ENCODE measurements at places on chromosomes 4 and X.

DNA sequence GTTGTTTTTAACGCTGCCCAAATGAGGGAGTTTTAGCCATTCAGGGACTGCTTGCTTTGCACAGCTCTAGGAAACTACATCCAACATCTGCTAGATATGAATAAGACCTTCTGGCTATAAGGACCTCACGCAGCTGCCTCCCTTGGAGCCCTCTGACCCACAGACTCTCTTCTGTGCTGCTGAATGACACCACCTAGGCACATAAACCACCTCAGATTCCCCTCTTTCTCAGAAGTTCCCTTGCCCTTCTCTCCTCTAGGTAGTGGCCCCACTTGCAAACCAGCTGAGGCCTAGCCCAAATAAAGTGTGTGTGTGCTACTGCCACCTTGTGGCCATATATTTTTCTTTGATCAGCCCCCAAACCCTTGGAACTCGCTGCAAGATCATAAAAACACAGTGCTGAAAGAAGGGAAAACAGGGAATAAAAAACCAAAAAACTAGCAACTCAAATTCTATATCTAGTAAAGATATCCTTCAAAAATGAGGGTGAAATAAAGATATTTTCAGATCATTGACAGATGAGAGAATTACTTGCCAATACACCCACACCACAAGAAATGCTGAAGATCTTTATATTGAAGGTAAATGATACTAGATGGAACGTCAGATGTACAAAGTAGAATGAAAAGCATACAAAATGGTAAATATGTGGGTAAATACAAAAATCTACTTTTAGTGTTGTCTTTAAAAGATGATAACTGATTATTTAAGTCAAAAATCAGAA lies 265.9 kb downstream of the ADAMTS3 start:
- peak; percentile 5 for DNase-seq

DNA sequence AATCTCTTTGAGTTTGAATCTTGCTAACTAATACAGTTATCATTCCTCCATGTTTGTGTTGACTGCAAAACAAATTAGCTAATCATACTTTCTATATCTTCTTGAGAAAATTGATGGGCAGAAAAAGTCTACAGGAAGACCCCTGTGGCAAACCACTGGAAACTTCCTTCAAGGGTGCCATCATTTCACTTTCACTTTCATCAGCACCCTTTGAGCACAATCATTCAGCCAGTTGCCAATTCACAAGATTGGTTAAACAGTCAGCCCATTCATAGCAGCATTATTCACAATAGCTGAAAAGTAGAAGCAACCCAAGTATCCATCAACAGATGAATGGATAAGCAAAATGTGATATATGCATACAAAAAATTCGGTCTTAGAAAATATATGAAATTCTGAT lies 101.5 kb downstream of the CCDC160 start:
- DNase-seq, result no peak

DNA sequence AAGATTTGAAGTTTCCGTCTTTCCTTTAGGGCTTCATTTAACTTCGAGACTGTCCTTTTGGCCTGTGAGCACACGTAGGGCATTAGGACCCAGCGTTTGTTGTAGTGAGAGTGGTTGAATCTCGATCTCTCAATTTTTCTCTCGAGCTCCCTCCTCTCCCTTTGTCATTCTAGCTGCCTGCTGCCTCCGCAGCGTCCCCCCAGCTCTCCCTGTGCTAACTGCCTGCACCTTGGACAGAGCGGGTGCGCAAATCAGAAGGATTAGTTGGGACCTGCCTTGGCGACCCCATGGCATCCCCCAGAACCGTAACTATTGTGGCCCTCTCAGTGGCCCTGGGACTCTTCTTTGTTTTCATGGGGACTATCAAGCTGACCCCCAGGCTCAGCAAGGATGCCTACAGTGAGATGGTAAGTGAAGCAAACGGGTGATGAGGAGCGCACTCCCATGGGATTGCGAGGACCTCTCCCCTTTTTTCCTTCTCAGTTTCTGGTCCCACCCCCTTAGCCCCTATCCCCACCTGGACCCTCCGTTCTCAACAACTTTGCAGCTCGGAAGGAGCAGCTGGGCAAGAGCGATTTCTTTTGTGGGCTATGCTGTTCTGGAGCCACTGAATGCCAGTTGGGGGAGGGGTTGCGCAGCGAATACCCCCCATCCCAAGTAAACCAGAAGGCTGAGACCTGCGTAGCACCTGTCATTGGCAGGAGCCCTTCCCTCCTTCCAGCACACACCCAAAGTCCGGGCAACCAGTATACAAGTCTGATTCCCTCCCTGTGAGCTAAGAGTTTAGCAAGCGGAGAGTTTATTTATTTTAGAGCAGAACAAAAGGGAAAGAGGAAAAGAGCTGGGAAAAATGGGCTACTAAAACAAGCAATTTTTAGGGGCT lies at the start of gene TMEM35A:
Gene TMEM35A (plus strand): TSS at position 164 of the 883 bp plus-strand sequence. CDS start 124 bp downstream, at position 288.
- DNase-seq, result no peak

DNA sequence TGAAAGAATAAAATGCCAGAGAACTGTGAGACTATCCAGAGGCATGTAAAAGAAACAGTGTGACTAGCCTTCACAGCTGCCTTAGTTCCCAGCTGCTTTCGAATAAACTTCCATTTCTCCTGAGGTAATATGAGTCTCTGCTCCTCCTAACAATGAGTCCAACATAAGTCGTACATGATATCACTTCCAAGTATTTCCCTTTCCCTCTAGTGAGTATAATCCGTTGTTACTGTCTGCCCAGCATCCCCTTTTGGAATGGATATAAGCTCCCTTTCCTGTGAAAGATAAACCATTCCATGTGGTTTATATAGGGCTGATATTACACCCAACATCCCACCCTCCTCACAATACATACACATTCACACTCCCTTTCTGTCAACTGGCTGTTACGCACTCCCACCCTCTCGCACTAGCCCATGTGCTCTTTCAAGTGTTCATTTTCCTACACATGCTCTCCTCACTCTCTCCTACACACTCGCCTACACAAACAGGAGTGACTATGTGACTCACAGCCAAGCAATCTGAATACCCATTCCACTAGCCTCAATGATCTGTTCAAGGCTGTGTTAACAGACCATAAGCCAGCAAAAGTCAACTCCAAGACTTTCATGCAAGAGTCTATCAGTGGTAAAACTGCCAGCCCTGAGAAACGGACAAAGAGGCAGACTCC lies 5.0 kb downstream of the NAF1 start:
- DNase-seq, result no peak

- no peak for DNase-seq
Observed at GRCh38 chrX:23103546-23103945, 103.8 kb downstream of the DDX53 start.

GRCh38 chr4:14582677-14583076 lies 419.6 kb upstream of the CPEB2 start:
- DNase-seq, result no peak

DNA sequence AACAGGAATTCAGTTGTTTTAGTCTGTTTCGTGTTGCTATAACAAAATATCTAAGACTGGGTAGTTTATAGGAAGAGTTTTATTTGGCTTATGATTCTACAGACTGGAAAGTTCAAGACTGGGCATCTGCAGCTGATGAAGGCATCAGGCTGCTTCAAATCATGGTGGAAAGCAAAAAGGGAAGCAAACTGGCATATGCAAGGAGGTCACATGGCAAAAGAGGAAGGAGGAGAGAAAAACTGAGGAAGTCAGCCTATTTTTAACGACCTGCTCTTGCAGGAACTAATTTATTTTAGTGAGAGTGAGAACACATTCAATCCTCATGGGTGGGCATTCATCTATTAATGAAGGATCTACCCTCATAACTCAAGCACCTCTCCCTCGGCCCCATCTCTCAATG lies 363.1 kb upstream of the HS3ST1 start:
- DNase-seq, result no peak

DNA sequence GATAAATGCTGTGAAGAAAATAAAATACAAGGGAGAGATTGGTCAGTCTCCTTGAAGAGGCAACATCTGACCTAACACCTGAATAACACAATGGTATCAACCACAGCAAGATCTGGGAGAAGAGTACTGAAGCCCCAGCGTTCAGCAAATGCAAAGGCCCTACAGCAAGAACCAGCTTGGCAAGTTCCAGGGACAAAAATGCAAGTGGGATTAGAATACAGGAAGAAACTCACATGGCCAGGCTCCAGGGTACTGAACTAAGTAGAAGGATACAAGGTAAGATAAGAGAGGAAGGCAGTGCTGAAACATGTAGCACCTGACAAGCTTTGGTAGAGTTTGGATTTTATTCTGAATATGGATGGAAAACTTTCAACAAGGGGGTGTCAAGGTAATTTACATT lies 3.6 kb downstream of the SMIM14 start:
- DNase-seq, result no peak

DNA sequence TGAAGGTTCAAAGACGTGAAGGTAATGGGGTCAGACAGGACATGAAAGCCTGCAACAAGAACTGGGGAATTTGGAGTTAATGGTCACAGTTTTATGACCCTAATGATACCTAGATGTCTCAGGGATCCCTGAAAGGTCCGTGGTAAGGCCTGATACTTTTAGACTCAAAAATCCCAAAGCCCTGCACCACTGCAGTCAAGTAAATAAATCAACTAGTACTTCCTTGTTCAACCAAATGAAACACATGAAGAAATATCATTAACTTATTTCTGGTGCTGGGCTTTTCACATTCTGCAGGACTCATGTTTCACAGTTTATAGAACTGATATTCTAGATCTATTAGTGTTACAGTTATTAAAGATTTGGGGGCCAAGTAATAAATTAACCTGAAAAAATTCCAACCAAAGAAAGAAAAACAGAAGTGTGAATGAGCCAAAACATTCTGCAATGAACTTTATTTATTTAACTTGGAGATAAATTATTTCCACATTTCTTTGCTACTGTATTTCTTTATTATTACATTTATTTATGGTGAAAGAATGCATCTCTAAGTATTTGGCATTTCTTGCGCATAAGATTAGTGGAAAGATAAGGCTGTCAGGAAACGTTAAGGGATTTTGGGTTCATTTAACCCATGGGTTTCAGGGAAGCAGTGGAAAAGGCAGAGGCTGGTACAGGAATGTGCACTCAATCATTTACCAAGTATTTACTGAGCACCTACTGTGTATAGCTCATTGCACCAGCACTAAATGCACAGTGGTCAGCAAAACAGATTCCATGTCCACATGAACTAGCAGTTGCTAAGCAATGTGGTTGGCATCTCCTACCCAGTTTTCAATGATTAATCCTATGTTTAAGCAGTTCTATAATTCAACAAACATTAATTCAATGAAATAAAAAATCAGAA lies 8.7 kb downstream of the WDFY3 start:
- no peak for DNase-seq

- DNase-seq, result no peak
Observed at GRCh38 chr4:112296949-112297880, at the start of gene ALPK1. TSS of gene ALPK1 (plus strand) at chr4:112297369.

GRCh38 chrX:3144651-3145050 lies 103.4 kb downstream of the ARSF start:
- no peak for DNase-seq

GRCh38 chr4:4935974-4936373 lies 76.5 kb downstream of the MSX1 start:
- DNase-seq, result no peak

DNA sequence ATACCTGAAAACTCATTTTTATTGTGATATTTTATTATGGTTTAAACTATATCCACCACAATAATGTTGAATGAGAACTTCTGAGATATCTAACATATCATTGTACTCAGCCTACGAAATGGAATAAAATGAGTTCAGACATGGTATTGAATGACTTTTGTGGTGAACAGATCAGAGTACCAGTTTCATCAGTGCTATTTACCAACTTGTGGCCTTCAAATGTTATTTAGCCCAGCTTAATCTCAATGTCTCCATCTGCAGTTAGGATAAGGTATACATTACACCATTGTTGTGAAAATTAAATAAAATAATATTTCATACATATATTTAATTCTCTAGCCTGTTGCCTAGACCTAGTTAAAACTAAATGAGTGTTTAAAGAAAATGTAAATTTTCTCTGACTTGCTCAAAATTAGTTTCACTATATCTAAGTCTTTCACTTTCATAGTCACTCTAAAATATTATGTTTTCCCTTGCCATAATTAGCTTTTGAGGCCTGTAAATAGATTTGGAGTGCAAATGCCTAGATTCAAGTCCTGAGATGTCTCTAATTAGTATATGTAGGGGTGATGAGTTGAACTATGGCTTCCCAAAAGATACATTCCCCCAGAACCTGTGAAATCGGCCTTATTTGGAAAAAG lies 594.2 kb downstream of the STPG2 start:
- DNase-seq, result no peak

GRCh38 chr4:152398060-152398459 lies 137.8 kb downstream of the FBXW7 start:
- no peak for DNase-seq

- DNase-seq, result no peak
Observed at GRCh38 chr4:76532805-76533204, 97.8 kb downstream of the SHROOM3 start.

- DNase-seq, result no peak
Observed at GRCh38 chr4:23084559-23085248, 392.0 kb downstream of the GBA3 start.

DNA sequence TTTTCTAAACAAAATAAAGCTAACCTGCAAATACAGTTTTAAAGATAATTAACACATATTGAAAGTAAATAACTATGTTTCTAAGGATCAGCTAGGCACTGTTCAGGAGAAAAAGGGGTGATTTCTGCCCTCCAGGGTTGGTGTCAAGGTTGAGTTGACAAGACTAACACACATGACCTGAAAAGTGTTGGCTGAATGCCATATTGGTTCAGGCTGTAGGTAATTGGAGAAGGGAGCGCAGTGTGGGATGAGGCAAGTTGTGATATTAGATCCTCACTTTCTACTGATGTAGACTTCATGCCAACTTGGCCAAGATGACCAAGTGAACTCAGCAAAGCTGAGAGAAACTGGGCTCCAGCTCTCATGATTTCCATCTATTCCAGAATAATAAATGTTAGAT lies 42.2 kb downstream of the PPM1K start:
- DNase-seq, result no peak

GRCh38 chr4:123740236-123740635 lies 343.6 kb downstream of the SPRY1 start:
- DNase-seq, result no peak

- DNase-seq, result no peak
Observed at GRCh38 chrX:51759055-51759839, 16.0 kb downstream of the GSPT2 start.

DNA sequence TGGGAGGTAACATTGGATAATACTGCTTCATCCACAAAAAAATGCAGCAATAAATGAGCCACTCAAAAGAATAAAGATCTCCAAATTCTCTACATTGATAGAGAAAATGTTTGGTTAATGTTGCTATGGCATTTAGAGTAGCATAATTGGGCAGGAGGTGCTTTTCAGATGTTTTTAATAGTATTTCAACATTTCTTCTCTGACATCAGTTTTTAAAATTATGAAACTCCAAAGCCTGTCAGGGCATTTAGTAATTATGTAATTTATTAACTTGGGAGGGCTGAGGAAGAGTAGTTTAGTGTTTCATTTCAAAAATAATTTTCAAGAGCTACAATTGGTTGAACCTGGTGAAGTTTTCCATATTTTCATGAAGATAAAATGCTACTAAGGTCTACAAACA lies 211.3 kb upstream of the INTU start:
- DNase-seq, result no peak

DNA sequence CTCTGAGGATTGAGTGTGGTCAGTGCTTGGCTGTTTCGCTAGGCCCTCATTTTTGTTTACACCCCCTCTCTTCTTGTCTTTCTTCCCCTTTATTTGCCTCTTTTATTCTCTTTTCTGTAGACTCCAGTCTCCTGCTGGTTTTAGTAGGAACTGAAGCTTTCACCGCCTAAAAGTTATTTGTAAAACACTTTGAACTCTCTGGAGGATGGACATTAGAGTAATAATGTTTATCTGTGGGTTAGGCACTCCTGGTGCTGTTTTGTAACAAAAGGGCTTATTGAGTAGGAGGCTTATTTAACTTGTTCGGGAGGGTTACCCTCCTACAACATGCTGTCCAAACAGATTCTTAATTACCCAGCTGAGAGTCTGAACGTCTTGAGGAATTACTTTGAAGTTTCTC lies 1.6 kb upstream of the ARHGAP10 start:
- no peak for DNase-seq

Data from activated T-cell treated with anti-CD3 and anti-CD28 coated beads for 48 hours (primary cell).